ENCODE measurements at places on chromosomes 7 and 10. TPM values are rescaled to one million over a fixed set of nuclear protein-coding genes. Genes with fewer than 3 reads are reported as not detected.

DNA sequence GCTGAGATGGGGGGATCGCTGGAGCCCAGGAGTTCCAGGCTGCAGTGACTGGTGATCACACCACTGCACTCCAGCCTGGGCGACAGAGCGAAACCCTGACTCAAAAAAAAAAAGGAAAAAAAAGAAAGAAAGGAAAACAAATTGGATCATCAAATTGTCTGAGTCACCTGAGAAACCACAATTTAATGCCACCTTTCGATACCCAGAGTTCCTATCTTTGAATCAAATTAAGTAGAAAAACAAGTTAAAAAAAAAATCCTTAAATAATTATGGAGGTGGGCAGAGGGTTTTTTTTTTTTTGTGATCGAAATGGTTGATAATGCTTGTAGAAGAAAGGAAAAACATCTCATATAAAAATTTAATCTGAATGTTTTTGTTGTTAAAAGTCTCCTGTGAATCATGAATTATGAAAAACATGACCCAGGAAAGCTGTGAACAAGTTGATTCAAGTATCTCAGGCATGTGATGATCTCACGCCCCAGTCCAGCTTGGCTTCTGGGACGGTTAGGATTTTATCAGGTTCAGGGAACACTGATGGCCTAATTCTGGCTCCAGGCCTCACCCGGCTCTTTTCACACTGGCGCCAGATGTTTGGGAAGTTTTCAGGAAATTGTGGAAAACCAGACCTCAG lies 25.3 kb upstream of the CUX1 start:
- DNase-seq: no peak

GRCh38 chr10:91206427-91206826 lies 14.0 kb upstream of the PCGF5 start:
- DNase-seq: no peak

Gene SHLD2
- total RNA-seq: 30.5 TPM

Gene GSTO2
- 1.7 TPM for total RNA-seq

Gene CALML3
- total RNA-seq: not detected

Gene CYTH3
- 14.3 TPM for total RNA-seq

Gene FKBP14
- total RNA-seq: 6.5 TPM

All from CD4-positive, CD25-positive, alpha-beta regulatory T cell (primary cell).